ENCODE measurements at places on chromosomes 16 and 17.

DNA sequence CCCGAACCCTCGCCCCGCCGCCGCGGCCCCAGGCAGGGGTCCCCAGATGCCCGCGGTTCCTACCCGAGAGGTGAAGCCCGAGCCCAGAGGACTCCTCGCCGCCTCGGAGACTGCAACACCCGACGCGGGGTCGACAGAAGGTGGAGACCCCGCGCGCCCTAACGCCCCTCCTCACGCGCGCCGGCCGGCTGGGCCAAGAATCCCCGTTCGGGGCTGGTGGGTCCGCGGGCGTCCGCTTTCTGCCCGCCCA, 515 bp downstream of the SUMO2 start:
- no peak for DNase-seq

GRCh38 chr16:19710191-19710908, 7.7 kb downstream of the KNOP1 start:
- DNase-seq = no peak

DNA sequence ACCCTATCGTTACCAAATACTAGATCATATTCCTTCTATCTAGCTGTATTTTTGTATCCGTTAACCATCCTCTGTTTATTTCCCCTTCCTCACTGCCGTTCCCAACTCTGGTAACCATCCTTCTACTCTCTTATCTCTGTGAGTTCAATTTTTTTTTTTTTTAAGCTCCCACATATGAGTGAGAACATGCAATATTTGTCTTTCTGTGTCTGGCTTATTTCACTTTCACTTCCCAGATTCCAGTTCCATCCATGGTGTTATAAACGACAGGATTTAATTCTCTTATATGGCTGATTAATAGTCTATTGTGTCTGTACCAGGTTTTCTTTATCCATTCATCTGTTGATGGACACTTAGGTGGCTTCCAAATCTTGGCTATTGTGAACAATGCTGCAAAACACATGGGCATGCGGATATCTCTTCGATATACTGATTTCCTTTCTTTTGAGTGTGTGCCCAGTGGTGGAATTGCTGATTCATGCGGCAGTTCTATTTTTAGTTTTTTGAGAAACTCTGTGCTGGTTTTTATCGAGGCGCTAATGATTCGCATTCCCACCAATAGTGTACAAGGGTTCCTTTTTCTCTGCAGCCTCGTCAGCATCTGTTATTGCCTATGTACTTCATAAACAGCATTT, 599.6 kb downstream of the TMEM114 start:
- no peak for DNase-seq

- no peak for DNase-seq
These were observed 127.9 kb downstream of the RBFOX3 start for GRCh38 chr17:79482727-79483521.

GRCh38 chr16:54277845-54278703, 8.5 kb downstream of the IRX3 start:
- DNase-seq = no peak

- no peak for DNase-seq
These were observed 222.5 kb downstream of the C16orf78 start for GRCh38 chr16:49596068-49596467.

DNA sequence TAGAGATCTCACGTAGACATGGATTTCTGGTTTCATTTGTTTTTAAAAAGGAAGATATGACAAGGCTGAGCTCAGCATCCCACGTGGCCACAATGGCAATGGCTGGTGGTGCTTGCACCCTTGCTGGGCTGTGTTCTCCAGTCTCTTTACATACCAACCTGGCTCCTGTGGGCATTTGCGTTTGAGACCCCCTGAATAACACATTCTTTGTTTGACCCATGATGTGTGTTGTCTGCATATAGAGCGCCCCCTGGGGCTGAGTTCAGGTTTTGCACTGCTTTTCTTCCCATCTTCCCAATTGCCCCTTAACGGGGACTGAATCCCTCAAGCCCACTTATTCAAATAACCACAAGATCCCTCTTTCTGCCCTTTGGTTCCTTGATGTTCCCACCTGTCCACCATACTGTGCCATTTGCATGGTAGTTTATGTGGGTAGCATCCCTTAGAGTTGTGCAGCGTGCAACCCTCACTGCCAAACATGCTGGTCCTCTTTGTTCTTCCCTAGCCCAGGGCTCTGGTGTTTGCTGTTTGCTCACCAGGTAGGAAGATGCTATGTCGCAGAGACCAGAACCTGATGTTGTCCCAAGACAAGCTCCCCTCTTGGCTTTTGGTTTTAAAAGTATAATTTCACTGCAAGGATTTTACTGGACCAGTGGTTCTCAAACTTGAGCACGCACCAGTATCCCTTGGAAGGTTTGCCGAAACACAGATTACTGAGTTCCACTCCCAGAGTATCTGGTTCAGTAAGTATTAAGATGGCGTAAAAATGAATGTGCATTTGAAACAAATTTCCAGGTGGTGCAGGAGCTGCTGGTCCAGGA, 38.5 kb upstream of the NKD1 start:
- no peak for DNase-seq
